ENCODE measurements at places on chromosomes 7 and 10.

GRCh38 chr7:105365541-105366534 lies 22.9 kb downstream of the SRPK2 start:
- no peak for DNase-seq

DNA sequence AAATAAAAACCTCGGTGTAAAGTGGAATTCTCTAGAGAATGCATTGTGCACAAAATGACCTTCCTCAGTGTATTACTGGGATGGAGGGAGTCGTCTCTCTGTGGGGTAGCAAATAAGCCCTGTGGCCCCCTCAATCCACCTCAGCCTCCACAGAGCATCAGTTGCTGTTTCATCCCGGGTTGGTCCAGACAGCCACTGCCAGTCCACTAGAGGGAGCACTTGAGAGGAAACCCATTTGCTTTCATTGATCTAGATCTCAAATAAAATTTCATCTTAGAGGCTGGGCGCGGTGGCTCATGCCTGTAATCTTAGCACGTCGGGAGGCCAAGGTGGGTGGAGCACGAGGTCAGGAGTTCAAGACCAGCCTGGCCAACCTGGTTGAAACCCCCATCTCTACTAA lies 1128.7 kb downstream of the CNTNAP2 start:
- no peak for DNase-seq

DNA sequence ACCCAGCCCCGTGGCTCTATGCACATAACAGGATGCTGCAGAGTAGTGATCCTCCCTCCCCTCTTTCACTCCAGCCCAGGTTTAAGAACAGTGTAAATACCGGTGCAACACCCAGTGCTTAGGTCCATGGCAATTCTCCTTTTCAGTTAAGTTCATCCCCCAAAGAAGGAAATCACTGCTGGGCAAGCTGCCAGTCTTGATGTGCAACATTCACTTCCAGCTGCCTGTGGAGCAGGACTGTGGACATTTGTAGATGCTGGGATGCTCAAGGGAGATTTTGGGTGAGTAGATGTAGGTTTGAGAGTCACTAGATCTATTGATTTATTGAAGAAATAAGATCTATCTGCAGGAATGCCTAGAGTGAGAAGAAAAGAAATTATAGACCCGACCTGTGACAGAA lies 294.3 kb upstream of the KIAA1217 start:
- DNase-seq = no peak

DNA sequence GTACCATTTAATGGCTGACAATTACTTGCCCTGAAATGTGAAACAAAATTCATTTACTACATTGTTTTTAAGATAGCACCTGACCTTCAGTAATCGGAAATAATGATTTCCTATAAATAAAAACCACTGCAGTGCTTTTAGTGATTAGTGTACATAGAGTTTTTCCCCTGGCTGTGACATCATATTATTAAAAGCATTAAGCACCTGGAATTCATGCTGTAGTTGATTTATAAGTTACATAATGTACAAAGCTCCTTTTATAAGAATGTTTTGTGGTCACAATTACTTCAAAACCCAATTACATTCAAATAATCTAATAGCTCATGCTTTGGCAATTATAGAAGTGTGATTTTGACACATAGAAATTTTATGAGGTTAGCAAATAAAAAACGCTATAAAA lies 44.3 kb upstream of the EIF4H start:
- DNase-seq = no peak

GRCh38 chr7:31702354-31702753 lies 15.3 kb downstream of the PPP1R17 start:
- DNase-seq = no peak

GRCh38 chr7:57774300-57774699 lies 324.3 kb downstream of the ZNF716 start:
- DNase-seq = no peak

- no peak for DNase-seq
Measured at GRCh38 chr7:99505324-99505662, 831 bp downstream of the ZKSCAN5 start.

DNA sequence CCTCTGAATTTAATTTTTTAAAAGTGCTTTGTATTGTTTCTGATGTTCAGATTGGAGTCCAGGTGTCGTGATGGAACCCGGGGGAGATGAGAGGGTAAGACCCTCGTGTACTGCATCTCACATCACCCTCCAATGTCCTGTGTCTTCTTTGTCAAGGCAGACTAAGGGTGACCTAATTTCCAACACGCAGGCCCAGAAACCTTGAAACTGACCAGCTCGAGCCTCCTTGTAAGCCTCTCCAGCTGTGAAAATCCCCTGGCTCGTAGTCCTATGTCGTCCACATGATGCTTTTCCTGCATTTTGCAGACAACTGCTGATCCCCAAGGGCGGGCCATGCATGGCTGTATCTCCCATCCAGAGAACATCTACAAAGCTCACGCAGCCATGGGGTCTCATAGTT lies 220.2 kb downstream of the ARHGAP12 start:
- no peak for DNase-seq

DNA sequence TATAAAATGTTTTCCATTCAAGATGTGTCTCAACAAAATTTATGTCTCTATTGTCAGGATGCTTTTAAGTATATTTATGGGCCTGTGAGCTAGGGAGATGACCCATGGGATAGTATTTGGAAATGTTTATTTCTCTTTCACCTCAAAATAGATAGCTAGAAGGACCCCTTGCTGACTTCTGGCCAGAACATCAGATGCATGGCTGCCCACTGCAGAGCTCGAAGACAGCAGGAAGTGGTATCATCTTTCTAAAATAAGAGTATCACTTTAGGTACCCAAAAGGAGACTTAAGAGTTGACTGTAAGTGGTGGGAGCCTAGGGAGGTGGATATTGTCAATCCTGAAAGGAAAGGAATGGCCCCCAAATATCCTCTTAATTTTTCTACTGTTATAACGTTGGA lies 264.4 kb downstream of the NEBL start:
- no peak for DNase-seq

GRCh38 chr10:131851346-131851745 lies 49.5 kb upstream of the PPP2R2D start:
- no peak for DNase-seq

DNA sequence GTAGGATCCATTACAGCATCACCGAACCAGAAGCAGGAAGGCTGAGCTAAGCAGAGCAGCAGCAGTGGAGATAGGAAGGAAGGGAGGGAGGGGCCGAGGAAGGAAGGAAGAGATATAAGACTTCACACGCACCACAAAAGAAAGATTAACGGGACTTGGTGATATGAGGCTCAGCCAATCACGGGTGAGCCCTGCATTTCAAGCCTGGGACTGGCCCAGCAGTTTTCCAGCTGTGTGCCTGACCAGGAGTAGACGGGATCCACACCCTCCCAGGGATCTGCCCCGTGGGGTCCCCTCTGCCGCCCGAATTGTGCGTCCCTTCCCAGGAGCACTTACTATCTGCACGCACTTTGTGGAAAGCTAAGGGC lies 16.2 kb downstream of the ATG9B start:
- DNase-seq = no peak

DNA sequence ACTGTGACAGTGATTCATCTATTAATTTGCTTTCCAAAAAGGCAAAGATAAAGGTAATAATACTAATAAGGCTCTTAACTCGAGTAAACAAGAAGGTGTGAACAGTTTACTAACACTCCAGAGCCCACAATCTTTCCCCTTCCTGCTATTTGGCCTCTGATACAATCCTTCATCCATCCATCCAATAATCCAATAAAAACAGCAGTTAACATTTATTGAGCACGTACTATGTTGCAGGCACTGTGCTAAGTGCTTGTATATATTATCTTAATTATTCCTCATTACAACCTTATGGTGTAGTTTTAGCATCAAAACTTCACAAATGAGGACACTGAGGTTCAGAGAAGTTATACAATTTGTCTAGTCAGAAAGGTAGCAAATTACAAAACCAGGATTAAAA lies 49.5 kb downstream of the EZH2 start:
- DNase-seq = no peak

DNA sequence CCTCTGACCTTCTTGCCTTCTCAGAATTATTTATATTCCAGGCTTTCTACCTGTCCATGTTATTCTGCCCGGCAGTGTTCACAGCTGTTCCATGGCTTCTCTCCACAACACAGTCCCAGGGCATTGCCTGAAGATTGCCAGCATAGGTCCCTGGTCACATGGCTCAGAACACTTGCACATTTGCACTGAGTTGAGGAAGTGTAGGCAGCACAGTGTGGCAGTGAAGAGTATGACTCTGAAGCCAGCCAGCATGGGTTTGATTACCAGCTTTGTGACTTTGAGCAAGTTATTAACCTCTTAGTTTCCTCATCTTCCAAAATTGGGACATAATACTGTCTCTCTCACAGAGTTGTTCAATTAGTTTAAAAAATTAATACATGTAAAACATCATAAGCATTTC lies 73.2 kb upstream of the NEUROD6 start:
- no peak for DNase-seq

DNA sequence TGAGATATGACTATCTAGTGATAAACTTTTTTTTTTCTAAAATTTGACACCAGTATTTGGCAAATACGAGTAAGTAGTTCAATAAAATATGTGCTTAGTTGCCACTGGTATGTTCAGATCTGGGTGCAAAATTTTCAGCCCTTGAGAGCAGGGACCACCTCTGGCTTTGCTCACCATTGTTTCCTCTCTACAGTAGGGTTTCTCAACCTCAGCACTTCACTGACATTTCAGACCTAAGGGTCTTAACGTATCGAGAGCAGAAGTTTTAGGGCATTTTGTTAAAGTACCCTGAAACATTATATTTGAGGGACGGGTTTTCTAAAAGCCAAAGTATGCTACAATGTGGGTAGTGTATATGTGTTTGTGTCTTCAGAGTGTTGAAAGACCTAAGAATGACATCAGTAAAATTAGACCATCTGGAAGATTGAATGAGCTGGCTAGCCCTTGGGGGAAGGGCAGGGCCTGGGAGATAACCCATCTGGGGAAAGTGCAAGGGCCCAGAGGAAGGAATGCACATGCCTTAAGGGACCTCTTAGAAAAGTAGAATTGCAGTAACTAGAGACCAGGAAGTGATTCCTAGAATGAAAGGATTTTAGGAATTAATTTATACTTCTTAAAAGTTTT lies 11.8 kb downstream of the BZW2 start:
- DNase-seq = no peak

- DNase-seq = no peak
Measured at GRCh38 chr10:28970231-28970630, 292.9 kb downstream of the BAMBI start.

DNA sequence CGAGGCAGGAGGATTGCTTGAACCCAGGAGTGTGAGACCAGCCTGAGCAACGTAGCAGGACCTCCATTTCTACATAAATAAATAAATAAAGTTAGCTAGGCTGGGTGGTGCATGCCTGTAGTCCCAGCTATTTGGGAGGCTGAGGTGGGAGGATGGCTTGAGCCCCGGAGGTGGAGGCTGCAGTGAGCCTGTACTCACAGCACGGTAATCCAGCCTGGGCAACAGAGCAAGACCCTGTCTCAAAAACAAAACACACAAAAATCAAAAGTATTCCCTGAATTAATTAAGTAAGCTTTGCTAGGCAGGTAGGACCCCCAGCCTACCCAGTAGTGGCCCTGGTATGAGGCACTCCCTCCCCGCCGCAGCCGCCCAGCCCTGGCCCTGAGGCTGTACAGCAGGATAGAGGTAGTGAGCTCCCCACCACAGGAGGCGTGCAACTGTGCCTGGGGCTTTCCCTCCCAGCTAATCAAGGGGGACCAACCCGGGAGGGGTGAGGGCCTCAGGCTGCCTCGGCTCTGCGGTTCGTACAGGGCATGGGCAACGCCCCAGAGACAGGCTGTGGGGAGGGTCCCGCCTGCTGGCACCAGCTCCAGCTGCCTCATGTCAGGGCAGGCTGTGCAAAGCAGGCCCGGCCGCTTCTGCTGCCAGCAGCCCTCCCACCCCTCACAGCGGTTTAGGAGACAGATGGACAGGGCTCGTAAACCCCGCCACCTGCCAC lies 1.0 kb upstream of the CYP2W1 start:
- DNase-seq = no peak

DNA sequence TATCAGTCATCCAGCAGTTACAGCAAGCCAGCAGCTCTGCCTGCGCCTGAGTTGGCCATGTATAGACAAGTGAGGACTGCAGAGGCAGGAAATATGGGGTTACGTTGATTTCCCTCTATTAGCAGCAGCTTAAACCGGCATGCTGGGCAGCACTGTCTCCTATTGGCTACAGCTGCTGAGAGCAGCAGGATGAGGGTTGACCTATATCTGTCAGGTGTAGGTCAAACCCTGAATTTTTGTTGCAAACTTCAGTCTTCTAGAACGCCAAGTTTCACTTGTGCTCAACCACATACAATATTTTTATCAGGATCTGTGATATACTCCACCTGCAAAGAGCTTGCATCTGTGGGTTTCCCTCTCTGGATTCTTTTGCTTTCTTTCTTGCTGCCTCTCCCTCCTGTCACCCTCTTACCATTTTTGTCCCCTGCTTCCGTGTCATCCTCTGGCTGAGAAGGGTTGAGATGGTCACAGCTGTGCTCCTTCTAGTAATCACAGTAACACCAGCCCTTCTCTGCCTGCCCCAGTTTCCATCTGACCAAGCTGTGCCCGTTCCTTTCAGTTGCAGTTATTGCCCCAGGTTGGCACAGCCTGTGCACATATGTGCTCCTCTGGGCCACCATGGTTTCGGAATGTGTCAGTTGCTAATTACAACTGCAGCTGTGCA lies 23.8 kb upstream of the GLCCI1 start:
- peak; percentile 15 for DNase-seq

- DNase-seq = no peak
Measured at GRCh38 chr7:70322856-70323255, 724.6 kb downstream of the AUTS2 start.

GRCh38 chr10:73095481-73096021 lies 1.1 kb downstream of the P4HA1 start:
- DNase-seq = peak; percentile 5

DNA sequence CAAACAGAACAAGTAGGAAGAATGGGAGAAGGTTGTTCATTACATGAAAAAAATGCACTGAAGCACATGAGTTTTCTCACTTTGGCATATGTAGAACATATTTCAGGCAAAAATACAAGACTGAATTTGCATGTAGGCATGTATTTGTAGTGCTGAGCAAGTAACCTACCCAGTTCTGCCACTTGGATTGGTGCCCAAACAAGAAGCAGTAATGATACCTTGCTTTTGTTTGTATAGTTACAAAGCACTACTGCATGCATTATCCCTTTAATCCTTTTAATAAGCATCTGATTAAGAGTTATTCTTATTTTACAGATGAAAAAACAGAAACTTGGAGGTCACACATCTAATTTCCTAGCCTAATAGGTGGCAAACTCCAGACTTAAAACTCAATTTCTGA lies 23.1 kb upstream of the CTTNBP2 start:
- no peak for DNase-seq

DNA sequence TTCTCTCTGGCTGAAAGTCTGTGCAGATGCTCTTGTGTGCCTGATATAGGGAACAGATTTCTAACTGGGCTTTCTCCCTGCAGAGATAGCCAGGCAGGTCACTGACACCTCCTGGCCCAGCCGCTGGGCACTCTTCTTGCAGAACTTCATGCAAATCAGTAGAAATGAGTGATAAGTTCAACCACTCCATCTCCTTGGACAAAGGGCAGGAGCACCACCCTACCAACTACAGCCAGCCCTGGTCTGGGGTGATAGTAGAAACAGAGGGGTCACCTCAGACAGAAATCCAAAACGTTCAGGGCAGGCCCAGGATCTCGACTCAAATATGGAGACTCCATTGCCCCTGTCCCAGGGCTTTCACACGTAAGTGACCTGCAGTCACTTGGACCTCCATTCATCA lies 917.8 kb upstream of the ZNF722 start:
- no peak for DNase-seq

- DNase-seq = no peak
Measured at GRCh38 chr7:140670343-140670935, 2.3 kb upstream of the ADCK2 start.

- no peak for DNase-seq
Measured at GRCh38 chr7:24477398-24478136, 95.7 kb upstream of the PALS2 start.
